Midbrain (tissue), 1 donor: ENCODE measurements at places on chromosomes 12 and 14.

- DNase-seq: no peak
These were observed 11.7 kb downstream of the PELI2 start for GRCh38 chr14:56129933-56130332.

GRCh38 chr14:20427231-20428009 is 8.5 kb downstream of the KLHL33 start:
- peak; percentile 18 for DNase-seq

DNA sequence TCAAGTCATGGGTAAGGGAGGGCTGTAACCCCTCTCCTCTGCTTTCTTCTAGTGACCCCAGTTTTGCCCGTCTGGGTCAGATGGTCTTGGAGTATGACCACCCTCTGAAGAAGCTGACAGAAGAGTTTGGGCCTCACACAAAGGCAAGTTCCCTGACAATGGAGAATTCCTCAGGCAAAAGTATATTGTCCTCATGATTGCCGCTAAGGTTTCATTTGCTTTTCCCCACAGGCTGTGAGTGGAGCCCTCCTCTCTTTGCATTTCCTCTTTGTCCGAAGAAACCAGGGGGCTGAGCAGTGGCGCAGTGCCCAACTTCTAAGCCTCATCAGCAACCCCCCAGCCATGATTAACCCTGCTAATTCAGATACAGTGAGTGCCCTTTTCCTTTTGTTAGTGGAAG is 12.1 kb downstream of the NCKAP1L start:
- no peak for DNase-seq

- no peak for DNase-seq
These were observed 219.8 kb upstream of the ATP2B1 start for GRCh38 chr12:89928467-89928866.

DNA sequence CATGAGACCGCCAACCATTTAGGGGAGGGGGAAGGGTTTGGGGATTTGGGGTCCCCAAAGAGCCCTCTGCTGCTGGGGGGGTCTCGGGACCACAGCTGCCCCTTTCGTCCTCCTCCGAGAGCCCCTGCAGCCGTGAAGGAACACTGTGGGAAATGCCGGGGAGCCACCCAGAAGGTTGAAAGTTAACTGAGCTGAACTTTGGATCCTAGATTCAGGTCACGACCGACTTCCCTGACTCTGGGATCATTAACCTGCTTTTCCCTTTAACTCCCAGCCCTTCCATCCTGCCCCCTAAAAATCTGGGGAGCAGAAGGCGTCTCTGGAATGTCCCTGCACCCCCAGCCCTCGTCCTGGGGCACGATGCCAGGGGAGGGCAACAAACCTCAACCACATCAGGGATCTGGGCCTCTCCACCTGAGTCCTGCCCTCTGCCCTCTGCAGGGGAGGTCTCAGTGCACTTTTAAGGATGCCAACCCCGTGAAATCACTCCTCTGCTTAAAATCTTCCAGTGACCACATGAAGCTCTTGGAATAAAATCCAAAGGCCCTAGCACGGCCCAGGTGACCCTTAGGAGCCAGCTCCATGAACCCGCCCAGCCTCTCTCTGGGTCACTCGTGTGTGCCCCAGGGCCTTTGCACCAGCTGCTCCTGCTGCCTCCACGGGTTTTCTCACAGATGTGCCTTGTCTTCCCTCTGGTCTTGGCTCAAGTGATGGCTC is 95.0 kb downstream of the RFLNA start:
- DNase-seq: no peak

DNA sequence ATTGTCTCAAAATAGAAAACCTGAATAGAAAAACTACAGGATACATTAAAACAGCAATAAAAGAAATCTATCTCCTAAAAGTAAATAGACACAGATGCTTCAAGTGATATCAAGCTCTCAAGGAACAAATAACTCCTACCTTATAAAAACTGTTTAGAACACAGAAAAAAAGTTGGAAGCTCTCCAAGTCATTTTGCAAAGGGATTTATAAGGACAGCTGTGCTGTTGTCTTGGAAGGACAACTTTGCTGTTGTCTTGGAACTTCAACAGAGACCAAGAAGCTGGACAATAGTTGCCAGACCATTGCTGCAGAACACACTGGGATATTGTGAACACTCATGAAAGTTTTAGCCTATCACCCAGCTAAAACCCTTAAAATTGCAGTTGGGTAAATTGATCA is 780.7 kb downstream of the FLRT2 start:
- DNase-seq: no peak

DNA sequence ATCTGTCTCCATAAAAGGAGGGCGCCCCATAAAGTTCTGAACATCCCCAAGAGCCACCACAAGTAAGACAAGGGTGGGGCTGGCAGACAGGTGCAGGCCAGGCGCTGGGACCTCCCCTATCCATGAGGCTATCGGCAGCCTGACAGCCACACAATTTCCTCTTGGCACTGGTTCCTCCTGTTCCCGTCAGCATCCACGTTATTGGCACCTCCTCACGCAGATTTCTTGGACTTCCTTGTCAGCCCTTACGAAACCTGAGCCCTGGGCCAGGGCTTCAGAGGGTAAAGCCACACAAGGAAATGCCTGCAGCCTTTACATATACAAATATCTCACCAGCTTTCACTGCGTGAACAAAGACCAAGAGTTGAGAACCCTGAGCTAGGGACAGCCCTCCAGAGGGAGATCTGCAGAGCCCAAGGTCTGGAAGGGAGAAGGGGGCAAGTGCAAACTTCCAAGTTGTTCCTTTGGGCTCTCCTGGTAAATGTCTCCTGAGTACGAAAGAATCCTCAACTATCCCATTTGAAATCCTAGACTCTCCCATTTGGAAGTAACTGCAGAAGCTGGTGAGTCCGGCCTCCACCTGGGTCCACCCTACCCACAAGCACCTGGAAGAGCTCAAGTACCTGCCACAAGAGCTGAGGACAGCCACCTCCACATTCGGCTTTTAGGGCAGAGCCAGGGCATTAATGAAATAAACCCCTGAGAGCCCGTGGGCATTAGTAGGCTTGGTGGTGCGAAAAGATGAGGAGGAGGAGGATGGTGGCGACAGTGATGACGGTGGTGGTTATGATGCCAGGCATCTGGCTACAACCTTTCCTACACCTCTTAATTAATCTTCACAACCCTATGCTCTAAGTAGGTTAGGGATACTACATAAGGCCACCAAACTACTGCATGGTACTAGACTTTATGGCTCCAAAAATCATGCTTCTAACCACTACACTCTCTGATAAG is 5.5 kb upstream of the TC2N start:
- no peak for DNase-seq

DNA sequence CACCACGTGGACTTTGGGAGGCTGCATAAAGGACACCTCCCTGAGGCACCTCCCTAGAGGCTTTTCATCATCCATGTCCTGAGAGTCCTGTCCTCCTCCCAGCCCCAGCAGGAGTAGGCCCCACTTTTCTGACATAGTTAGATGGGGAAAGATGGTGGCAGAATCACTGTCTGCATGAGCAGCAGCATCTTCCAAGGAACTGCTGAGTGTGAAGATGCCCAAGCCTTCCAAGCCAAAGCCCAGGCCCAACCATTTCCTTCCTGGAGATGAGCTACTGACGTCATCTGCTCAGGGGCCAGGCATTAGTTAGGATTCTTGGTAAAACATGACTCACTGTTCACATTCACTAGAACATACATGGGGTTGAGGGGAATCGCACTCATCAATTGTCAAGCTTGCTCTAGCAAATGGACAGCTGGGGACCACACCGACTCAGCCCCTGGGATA is 37.3 kb downstream of the VDR start:
- no peak for DNase-seq

GRCh38 chr12:90003688-90004087 is 295.1 kb upstream of the ATP2B1 start:
- DNase-seq: no peak

DNA sequence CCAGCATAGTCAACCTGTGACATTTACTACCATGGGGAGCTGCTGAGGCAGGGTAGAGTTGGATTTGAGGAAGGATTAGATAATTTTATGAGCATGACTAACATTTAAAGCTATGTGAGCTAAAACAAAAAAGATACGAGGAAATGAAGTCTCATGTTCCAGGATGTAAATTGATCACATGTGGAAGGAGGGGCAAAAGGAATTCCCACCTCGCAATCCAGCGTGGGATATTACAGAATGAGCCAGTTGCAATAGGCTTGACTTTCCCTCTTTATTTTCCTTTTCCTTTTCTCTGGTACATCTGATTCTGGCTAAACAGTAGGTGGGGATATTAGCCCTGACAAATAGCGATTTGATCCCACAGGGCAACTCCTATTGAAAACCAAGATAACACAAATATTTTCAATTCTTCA is 214.9 kb upstream of the HMGA2 start:
- DNase-seq: no peak

GRCh38 chr12:79547735-79548609 is 142.8 kb downstream of the PAWR start:
- DNase-seq: peak; percentile 43

DNA sequence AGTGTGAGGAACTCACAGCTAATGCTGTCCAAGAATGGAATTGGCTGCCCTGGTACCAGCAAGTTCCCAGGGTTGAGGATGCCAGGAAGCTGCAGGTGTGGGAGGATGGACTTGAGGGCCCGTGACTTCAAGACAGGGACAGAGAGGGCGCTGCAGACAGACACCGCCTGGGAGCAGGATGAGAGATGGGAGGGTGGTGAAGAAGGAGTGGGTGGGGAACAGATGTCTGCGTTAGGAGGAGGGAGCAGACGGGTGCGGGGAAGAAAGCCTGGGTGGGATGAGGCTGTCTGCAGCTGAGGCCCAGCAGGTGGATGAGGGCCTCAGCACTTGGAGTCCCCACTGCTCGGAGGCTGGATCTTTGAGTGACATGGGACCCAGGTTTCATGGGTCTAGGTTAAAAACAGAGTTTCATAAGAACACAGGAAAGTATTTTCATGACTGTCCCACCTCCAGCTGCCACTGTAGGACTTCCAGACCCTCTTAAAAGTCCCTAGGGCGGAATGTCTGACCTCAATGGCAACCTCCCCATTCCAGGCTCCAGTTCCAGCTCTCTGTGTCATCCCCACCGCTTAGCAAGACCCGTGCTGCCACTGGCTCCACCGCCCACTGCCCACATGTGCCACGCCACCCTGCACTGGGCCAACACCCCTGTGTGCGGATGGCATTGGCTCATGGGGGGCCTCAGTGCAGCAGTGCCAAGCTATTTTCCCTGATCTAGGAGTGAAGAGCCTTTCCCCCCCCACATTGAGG is 70.3 kb upstream of the SCN8A start:
- DNase-seq: no peak
